Gastrocnemius medialis (tissue), 4 donors: ENCODE measurements at places on chromosomes 16 and 17. TPM values are rescaled to one million over a fixed set of nuclear protein-coding genes. Genes with fewer than 3 reads are reported as not detected.

Gene TBX4
- total RNA-seq, result not detected

Gene SLC38A8
- not detected for total RNA-seq

Gene KLHL10
- not detected for total RNA-seq

Gene CIBAR2
- not detected for total RNA-seq

GRCh38 chr17:36532435-36532975, 2.2 kb downstream of the MYO19 start:
- no peak overlapping the region for H3K4me3 ChIP-seq
- H3K4me1 ChIP-seq, result peaks cover 20% of the 10 kb centered on the region
- no peaks in the 10 kb centered on the region for H3K36me3 ChIP-seq
- H3K27ac ChIP-seq, result no peak overlapping the region
- DNase-seq, result no peak
- no peaks in the 10 kb centered on the region for H3K27me3 ChIP-seq

GRCh38 chr16:86353148-86353547, 157.2 kb upstream of the FOXF1 start:
- DNase-seq, result no peak

DNA sequence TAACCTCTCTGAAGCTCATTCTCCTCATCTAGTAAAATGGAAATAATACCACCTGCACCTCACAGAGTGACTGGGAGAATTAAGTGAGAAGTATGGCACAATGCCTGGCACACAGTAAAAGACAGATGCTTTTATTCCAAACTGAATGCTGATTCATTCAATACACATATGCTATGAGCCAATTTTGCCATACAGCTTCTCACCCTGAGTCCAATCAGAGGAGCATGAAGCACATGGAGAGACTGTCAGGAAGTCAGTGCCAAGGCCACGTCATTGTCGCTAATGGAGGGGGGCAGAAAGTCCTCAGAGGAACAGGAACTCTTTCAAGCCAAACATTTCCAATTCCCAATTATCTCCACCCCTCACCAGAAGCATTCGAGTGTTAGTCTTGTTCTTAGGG, 11.6 kb downstream of the MKS1 start:
- H3K4me3 ChIP-seq, result no peak overlapping the region
- peaks cover 65% of the 10 kb centered on the region for H3K36me3 ChIP-seq
- no peaks in the 10 kb centered on the region for H3K4me1 ChIP-seq
- DNase-seq, result no peak

DNA sequence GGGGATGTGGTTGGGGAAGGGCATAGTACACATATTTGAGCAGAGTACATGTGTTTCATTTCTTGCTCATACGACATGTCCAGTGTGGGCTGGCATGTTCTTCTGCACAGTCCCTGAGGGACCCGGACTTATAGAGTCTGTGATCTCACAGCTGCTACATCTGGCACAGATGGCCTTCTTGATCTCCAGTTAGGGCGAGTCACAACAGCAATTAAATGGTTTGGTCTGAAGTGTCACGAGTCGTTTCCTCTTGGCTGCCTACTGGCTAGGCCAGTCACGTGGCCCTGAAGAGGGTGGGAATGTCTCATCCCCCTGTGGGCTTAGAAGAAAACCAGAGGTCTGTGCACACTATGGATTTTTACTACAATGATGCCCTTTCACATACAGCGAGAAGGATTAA, 443.6 kb downstream of the WWOX start:
- H3K36me3 ChIP-seq, result no peaks in the 10 kb centered on the region
- no peaks in the 10 kb centered on the region for H3K27me3 ChIP-seq
- no peak overlapping the region for H3K4me3 ChIP-seq
- no peak for DNase-seq
- no peaks in the 10 kb centered on the region for H3K4me1 ChIP-seq

DNA sequence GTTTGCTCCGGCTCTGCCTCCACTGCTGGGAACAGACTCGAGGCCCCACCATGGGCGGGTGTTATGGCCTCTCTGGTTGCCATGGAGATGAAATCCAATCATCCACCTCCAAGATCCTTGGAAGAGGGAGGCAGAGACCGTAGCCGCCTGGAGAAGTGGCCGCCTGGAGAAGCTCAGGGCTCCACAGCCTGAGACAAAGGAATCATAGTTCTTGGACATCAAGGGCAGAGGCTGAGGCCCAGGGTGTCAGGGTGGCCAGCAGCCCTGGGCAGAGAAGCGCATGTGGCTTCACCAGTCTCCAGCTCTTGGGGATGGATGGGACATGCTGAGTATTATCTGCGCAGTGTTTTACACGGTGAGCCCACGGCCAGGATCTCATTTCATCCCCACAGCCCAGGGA, 36.2 kb downstream of the ABR start:
- no peak overlapping the region for H3K4me3 ChIP-seq
- DNase-seq, result no peak
- no peaks in the 10 kb centered on the region for H3K4me1 ChIP-seq

DNA sequence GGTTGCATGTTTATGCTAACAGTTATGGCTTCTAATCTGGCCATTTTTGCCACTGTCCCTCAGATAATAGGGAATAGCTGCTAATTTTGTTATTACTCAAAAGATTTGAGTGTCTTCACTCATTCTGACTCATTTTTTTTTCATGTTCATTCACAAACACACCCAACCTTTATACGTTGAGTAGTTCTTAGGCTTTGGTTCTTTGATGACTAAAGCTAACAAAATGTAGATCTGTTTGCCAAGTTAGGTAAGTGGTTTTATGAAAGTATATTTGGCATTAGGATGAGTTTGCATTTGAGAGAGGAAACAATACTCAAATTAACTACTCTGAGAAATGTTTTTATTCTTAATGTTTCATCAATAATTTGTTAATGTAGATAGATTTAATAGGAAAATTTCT, 3.6 kb downstream of the MAP2K4 start:
- peaks cover 46% of the 10 kb centered on the region for H3K4me1 ChIP-seq
- DNase-seq, result no peak
- no peaks in the 10 kb centered on the region for H3K27me3 ChIP-seq
- no peak overlapping the region for H3K4me3 ChIP-seq
- H3K36me3 ChIP-seq, result no peaks in the 10 kb centered on the region

GRCh38 chr17:35002876-35003551, 22.7 kb downstream of the LIG3 start:
- no peak overlapping the region for H3K4me3 ChIP-seq
- no peaks in the 10 kb centered on the region for H3K27me3 ChIP-seq
- H3K36me3 ChIP-seq, result no peaks in the 10 kb centered on the region
- no peak for DNase-seq
- no peaks in the 10 kb centered on the region for H3K4me1 ChIP-seq
- no peak overlapping the region for H3K27ac ChIP-seq

GRCh38 chr17:75842963-75843576, 1.1 kb downstream of the UNC13D start:
- H3K27me3 ChIP-seq, result no peaks in the 10 kb centered on the region
- H3K4me1 ChIP-seq, result peaks cover 34% of the 10 kb centered on the region
- peak overlapping the region; percentile 95 for H3K27ac ChIP-seq
- peaks cover 34% of the 10 kb centered on the region for H3K36me3 ChIP-seq
